ENCODE measurements at places on chromosomes 2 and 18. TPM values are rescaled to one million over a fixed set of nuclear protein-coding genes. Genes with fewer than 3 reads are reported as not detected.

- H3K4me3 ChIP-seq: no peak overlapping the region
- H3K27me3 ChIP-seq: no peaks in the 10 kb centered on the region
- no peak overlapping the region for H3K27ac ChIP-seq
- no peaks in the 10 kb centered on the region for H3K36me3 ChIP-seq
- peaks cover 13% of the 10 kb centered on the region for H3K4me1 ChIP-seq
These were observed 4.6 kb downstream of the ARL5A start for GRCh38 chr2:151823651-151824050.

DNA sequence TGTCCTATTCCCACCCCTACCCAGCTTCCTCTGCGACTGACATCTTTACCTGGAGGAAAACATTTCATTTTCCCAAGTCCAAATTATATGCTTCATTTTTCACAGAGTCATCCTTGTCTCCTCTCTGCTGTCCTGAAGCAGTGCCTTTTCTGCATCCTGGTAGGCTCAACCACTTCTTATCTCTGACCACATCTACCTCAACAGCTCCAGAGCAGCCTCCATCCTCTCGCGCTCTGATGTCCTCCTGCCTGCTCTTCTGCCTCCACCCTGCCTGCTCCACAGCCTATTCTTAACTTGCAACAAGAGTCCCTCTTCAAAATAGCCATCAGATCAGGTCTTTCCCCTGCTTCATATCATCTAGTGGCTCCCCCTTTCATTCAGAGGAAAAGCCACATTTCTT, 457.1 kb downstream of the PARD3B start:
- no peaks in the 10 kb centered on the region for H3K4me1 ChIP-seq
- H3K27ac ChIP-seq: no peak overlapping the region
- H3K36me3 ChIP-seq: no peaks in the 10 kb centered on the region
- H3K27me3 ChIP-seq: no peaks in the 10 kb centered on the region
- DNase-seq: no peak

GRCh38 chr2:69344305-69344704, 42.7 kb downstream of the GFPT1 start:
- no peak overlapping the region for H3K27ac ChIP-seq
- no peak for DNase-seq
- H3K27me3 ChIP-seq: no peaks in the 10 kb centered on the region
- H3K36me3 ChIP-seq: no peaks in the 10 kb centered on the region
- no peak overlapping the region for H3K4me3 ChIP-seq
- H3K4me1 ChIP-seq: no peaks in the 10 kb centered on the region

- H3K4me1 ChIP-seq: no peaks in the 10 kb centered on the region
- no peak overlapping the region for H3K27ac ChIP-seq
- DNase-seq: no peak
- H3K27me3 ChIP-seq: no peaks in the 10 kb centered on the region
- no peaks in the 10 kb centered on the region for H3K36me3 ChIP-seq
These were observed 86.6 kb downstream of the LRP1B start for GRCh38 chr2:142044197-142044596.

DNA sequence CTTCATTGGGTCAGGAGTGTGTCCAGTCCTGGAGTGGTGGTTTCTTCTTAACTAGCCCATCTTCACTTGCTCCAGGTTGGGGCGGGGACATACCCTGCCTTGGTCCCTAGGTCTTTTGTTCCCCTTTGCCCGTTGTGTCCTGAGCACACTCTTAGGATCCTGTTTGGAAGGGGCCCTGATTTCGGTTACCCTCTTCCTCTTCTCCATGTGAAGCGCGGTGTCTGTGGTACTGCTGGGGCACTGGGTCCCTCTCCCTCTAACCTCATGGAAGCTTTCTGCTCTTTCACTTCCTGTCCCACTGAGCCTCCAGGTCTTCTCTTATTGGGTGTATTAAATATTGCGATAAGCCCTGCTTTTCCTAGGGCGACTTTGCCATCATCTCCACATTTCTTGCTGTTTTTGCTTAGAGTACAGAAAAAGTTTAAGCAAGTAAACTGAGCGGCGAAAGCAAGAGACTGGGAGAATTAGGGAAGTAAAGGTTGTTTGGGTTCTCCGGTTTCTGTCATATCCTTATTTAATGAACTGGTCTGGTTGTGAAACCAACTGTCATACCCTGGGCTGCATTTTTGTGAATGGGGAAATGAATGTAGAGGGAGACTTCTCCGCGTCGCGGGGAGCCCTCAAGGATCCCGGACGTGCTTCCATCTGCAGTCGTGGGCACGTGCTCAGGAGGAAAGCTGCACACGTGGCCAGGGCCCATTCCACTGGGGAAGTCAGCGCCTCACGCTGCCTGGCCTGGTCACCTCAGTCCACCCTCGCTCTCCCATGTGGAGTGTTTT, 73.8 kb upstream of the B3GNT7 start:
- no peaks in the 10 kb centered on the region for H3K36me3 ChIP-seq
- no peak overlapping the region for H3K27ac ChIP-seq
- H3K4me1 ChIP-seq: no peaks in the 10 kb centered on the region
- DNase-seq: no peak
- no peak overlapping the region for H3K4me3 ChIP-seq
- H3K27me3 ChIP-seq: no peaks in the 10 kb centered on the region

The SCYGR4 gene
- total RNA-seq: not detected

The CCDC150 gene
- 3.8 TPM for total RNA-seq

All from breast epithelium (tissue), 4 donors.